Activated naive CD4-positive, alpha-beta T cell treated with anti-CD3 and anti-CD28 coated beads, Interleukin-2, amount 50 U/mL, for 16 hours (primary cell): ENCODE measurements at places on chromosomes 13 and 19.
A peak's percentile ranks its signal among the peaks of the same experiment; 100 is the strongest.

DNA sequence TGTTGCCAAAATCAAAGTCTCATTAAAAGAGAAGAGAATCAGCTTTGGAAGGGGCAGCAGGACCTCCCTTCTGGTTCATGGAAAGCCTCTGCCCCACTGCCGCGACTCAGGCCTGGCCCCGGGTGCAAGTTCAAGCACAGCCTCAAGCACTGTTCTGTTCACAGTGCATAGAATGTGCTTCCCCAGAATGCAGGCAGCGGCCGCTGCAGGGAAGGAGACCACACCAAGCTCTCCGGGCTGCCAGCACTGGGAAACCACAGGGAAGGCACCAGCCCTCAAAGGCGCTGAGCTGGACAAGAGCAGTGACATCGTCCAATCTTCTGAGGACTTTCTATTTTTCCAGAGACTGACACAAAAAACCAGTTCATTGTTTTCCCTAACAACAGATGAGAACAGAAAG lies 55.5 kb downstream of the CRYL1 start:
- no peak for DNase-seq

- peak; percentile 63 for DNase-seq
Observed at GRCh38 chr13:49627831-49628652, at the start of gene ARL11. TSS of gene ARL11 (plus strand) at chr13:49628507. CDS start at chr13:49630448, 1,941 bp downstream.

- DNase-seq: no peak
Observed at GRCh38 chr13:37201081-37201480, 95.6 kb upstream of the CSNK1A1L start.

DNA sequence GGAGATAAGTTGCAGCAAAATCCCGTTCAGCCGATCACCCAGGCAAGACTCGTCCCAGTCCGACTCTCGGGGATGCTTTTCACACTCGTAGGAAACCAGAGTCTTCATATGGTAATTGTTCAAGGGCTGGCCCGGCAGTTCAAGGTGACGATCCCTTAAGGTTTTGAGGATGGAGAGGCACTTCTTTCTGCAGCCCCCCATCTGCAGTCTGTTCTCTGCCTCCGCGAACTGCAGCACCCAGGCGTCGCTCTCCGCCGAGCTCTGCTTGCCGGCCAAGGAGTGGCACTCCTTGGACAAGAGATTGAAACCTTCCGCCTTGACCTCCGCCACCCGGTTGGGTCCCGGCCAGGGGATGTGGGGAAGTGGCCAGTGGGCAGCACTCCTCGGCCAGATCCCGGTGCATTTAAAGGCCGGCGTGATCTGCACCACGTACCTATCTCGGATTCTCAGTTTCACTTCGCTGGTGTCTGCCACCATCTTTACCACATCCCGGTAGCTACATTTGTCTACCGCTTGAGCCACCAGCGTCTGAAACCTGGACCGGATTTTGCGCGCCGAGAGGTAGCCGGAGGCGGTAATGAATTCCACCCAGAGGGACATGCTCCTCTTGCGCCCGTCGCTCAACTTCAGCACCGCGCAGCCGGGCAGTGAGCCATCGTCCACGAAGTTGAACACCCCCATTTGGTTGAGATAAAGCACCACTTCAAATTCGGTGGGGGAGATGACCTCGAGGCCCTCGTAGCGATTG lies 1.1 kb downstream of the MAB21L1 start:
- no peak for DNase-seq

DNA sequence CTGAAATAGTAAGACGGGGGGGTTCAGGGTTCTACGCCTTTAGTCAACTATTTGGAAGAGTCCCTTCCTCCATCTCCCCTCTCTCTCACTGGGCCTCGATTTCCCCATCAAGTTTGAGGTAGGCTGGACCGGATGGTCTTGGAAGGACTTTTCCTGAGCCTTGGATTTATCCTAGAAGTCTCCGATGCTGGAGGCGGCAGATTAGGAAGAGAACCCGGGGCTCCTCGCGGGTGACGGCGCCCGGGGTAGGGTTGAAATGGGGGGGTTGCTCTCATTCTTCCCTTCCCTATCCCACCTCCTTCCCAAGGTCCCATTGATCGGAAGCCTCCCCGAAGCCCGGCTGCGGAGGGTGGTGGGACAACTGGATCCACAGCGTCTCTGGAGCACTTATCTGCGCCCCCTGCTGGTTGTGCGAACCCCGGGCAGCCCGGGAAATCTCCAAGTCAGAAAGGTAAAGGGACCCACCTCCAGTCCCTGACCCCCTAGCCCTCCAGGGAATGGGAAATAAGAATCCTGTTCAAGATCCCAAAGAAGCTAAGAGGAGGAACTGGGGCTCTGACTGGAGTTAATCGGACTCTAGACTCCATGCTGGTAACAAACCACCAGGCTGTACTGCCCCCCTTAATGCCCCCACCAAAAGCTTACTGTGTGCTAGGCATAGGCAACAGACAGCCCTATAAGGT lies 781 bp downstream of the QPCTL start:
- DNase-seq: peak; percentile 81

- no peak for DNase-seq
Observed at GRCh38 chr13:47126432-47126831, 229.6 kb upstream of the HTR2A start.

GRCh38 chr19:18292810-18293641 lies 11.6 kb upstream of the JUND start:
- DNase-seq: peak; percentile 26

DNA sequence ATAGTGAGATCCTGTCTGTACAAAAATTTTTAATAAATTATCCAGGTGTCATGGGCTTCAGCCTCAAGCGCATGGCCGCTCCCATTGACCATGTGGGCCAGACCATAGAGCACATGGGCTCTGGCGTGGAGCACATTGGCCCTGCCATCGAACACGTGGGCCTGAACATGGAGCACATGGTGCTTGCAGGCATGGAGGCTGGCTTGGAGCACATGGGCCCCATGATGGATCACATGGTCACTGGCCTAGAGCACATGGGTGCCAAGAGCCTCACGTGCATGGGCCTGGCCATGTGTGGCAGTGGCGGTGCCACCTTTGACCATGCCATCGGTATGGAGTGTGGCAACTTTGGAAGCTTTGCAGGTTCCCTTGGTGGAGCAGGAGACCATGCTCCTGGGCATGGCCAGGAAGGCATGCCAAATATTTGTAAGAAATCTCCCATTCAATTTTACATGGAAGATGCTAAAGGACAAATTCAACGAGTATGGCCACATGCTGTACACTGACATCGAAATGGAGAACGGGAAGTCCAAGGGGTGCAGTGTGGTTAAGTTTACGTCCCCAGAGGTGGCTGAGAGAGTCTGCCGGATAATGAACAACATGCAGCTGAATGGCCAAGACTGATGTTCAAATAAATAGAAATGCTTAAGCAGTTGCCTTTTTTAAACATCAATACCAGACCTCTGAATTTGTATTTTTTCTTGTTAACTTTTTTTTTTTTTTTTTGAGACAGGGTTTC lies 21.3 kb upstream of the SLC1A5 start:
- no peak for DNase-seq

- DNase-seq: no peak
Observed at GRCh38 chr13:58254943-58255342, 623.4 kb downstream of the PCDH17 start.
